ENCODE measurements at places on chromosomes 2 and 18.

DNA sequence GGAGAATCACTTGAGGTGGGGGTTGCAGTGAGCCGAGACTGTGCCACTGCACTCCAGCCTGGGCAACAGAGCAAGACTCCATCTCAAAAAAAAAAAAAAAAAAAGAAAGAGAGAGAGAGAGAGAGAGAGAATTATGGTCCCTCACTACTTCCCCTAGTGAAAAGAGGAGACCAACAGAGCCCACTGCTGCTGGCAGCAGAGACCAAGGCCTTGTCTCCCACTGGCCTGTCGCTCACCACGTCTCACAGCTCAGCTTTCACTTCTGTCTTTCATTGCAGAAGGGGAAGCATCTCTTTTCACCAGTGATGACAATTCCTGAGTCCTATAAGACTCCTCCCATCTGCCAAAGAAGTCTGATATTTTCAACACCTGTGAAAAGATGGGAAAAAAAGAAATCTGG lies 81.3 kb downstream of the CLHC1 start:
- DNase-seq: no peak

DNA sequence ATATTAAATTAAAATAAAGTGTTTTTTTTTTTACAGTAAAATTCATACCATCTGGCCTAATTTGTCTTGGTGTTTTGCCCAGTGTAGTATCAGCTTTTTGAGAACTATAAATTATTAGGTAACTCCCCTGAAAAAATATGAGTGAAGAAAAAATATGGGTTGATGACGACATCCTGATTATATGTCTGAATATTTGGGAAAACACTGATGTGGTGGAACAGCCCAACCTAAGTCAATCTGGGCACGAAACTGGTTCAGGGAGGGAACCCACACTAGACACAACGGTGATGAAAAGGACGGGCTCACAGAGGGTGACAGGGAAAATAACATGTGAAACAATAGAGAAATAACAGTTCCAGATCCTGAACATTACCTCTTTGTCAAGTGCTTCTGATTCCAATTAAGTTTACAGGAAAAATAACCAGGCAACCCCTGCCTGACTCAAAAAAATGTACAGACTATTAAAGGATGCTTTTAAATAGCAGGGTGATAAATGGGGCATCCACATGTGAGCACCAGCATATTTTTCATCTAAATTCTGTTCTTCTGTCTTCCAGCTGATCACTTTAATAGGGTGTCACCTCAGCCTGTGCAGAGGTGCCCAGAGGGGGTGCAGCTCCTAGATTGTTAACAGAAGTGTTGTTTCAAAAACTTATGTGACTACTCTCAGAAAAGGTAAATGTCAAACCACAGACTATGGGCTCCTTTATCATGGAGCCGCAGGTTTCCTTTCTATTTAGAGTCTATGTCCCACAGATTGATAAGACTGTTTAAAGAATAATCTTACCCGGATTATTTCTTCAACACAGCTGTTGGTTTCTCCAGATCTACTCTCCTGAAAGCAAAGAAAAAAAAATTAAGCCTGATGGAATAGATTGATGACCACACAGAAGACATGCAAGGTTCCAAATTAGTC lies 305.4 kb downstream of the AFF3 start:
- DNase-seq: no peak

DNA sequence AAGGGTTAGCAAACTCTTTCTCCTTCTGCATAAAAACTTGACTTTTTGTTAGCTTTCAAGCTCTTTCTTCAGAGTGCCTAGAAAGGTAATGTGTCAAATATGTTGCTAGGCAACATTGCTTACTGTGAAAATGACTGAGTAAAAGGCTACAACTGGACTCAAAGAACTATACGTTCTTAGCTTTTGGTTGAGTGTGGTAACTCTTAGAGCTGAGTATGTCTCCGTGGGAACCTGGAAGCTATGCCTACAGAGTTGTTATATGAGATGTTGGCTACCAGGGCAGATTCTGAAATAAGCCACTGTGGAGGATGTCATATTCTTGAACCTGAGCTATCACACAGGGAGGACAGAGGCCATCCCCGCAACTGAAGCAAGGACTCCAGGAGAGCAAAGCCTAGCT lies 105.5 kb downstream of the ARL6IP6 start:
- no peak for DNase-seq

DNA sequence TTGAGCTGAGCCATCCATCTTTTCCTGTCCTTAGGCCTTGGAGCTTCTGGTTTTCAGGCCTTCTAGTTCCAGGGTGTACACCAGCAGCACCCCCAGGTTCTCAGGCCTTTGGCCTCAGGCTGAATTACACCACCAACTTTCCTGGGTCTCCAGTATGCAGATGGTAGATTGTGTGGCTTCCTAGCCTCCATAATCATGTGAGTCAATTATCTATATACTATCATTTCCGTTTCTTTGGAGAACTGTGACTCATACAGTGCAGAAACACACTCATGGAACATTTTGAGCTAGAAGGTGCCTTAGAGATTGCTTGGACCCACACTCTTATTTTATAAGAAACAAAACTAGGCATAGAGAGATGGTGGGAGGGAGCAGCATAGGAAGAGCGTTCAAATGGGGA lies 167.4 kb downstream of the NCK2 start:
- no peak for DNase-seq

GRCh38 chr18:48780201-48780912 lies 170.4 kb downstream of the SMAD7 start:
- DNase-seq: no peak

DNA sequence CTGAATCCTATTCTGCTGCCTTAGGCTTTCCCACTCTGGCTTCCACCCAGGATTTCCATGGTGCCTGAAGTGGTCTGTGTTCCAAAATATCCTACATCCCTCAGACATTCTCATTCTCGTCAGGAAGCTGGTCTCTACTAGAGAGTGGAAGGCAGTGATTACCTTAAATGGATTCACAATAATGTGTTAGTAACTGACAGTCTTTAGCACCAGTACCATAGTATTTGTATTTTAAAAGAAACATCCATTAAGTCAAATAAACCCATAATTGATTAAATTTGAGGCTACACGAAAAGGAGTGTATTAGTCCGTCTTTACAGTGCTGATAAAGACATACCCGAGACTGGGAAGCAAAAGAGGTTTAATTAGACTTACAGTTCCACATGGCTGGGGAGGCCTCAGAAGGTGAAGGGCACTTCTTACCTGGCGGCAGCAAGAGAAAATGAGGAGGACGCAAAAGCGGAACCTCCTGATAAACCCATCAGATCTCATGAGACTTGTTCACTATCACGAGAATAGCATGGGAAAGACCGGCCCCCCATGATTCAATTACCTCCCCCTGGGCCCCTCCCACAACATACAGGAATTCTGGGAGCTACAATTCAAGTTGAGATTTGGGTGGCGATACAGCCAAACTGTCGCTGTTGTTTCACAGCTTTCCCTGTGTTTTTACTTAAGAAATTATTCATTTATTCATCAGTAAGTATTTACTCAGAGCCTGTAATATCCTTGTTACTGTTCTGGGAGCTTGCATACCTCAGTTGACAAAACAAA lies 306.5 kb downstream of the STK39 start:
- DNase-seq: no peak

DNA sequence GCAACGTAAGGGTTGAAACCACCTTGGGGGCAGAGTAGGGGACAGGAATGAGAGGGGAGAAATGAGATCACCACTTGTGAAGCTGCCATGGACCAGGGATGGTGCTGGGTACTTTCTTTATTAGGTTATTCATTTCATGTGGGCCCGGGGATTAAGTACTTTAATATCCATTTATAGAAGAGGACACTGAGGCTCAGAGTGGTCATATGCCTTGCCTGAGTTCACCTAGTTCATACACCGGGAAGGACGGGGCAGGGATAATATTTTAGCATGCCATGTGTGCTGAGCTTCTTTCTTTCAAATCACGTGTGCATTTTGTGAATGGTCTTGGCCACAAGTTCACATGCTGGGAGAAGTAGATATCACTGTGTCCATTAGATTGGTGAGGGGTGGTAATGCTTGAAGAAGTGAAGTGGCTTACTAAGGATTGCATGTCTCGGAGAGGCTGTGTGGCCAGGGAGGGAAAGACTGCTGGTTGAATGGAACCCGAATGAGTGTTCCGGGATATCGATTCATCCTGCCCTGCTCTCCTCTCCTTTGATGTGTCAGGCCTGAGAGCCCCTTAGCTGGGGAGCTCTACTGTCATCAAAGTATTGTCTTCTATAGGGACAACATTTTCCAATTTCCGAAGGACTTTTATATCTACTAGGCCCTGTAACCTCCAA lies 187.1 kb downstream of the MYCN start:
- DNase-seq: no peak

DNA sequence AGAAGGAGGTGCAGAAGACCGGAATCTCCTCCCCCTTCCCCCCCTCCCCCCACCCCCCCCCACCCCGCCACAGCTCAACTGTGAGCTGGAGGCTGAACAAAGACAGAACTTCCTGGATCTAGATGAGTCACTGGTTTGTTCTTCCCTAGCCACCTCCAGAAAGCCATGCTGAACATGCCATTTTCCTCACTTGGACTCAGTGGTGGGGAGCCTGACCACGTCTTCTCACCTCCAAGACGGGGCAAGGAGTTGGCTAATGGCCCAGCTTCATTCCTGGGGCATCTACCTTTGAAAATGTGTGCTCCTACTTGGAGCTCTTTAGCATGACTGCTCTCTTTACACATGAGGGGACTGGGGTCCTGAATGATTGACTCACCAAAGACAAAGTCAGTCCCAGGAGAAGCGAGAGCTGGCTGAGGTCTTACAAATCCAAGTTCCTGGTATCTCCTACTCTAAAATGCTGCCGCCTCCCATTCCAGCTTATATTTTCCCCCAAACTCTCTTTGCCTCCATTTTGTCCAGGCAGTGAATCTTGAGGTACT lies 22.6 kb upstream of the FZD5 start:
- DNase-seq: no peak

DNA sequence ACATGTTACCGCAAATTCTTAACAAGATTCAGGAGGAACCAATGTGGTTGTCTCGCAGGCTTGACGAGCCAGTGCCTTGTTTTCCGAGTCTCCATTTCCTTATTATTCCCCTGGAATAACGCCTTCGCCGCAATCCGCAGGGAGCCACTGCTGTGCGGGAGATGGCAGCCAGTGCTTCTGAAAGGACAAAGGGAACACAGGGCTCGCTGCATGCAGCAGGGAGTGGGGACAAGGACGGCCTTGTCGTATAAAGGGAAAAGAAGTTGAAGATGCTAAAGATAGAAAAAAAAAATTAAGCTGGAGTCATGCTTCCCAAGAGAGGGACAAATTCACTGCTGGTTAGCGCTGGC lies 221.4 kb downstream of the NDUFA10 start:
- no peak for DNase-seq

DNA sequence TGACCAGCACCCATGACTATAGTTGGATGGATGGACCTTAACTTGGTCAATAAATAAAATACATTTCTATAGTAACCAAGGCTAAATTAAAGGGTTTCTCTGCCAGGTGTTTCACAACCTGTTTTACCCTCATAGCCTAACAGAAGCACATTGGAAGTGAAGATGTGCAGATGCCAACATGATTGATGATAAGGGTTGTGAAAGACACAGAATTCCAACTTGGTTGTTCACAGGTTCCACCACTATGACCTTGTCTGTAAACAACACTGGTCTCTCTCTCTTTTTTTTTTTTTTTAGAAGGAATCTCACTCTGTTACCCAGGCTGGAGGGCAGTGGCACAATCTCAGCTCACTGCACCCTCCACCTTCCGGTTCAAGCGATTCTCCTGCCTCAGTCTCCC lies 37.5 kb upstream of the PTH2R start:
- no peak for DNase-seq

- DNase-seq: no peak
Measured at GRCh38 chr2:178202927-178203326, 8.6 kb downstream of the OSBPL6 start.

GRCh38 chr2:44778671-44779476 lies 162.6 kb upstream of the SIX3 start:
- DNase-seq: no peak

DNA sequence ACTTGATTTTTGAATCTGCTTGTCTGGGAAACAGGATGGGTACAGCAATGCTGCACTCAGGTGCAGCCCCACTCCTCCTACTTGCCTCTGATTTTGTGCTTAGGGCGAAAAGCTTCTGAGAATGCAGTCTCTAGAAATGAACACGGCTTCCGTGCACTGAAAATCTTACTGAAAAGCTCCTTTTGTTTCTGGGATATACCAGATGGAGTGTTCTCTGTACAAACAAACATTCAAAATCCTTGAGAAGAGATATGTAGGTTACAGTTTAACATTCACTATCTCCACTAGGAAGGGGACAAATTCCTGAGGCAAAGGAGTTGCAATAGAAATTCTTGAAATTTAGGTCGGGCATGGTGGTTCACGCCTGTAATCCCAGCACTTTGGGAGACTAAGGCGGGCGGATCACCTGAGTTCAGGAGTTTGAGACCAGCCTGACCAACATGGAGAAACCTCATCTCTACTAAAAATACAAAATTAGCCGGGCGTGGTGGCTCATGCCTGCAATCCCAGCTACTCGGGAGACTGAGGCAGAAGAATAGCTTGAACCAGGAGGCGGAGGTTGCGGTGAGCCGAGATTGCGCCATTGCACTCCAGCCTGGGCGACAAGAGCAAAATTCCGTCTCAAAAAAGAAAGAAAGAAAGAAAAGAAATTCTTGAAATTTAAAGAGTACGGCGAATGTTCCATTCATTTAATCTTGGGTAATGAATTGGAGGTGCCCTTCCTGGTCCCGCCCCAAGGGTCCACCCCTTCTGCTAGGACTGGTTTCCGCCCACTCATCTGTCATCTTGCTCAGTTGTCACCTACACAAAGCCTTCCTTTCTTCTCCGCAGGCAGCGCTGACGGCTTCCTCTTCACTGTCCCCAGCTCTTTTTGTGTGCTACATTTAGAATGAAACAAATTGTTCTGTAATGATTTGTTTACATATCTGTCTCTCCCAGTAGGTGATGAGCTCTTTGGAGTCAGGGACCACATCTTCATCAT lies 92.4 kb downstream of the SOCS6 start:
- no peak for DNase-seq

DNA sequence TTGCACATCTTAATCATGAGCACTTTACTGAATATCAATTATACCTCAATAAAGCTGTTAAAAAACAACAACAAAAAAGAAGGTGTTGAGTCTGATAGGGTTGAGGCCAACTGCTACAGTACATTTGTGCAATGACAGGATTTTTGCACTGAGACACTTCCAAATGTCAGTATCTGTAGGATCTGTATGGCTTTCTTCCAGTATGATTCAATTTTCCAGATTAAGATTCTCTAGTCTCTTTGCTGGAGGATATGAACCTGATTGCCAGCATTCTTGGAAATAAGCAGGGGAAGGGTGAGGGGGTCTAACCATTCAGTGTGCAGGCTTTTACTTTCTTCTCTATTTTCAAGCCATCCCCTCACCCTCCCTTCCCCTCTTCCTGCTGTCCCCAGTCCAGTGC lies 85.1 kb downstream of the SEMA4F start:
- no peak for DNase-seq

DNA sequence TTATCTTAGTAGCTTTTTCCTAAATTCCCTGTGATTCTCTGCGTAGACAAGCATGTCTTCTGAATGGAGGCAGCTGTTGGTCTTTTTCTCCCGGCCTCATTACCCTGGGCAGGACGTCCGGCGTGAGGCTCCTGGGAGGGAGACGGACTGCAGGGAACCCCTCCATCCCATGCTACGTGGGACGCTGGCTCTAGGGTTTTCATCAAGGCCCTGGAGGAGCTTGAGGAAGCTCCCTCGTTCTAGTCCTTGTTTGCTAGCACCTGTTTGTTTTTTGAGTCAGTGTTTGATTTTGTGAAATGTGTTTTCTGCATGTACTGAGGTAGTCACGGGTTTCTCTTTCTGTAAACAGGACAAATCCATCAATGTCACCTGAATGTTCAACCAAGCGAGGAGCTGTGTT lies 99.3 kb upstream of the TMEM18 start:
- no peak for DNase-seq

- DNase-seq: no peak
Measured at GRCh38 chr2:3115301-3116042, 262.1 kb downstream of the EIPR1 start.

- DNase-seq: no peak
Measured at GRCh38 chr2:5977477-5977876, 285.3 kb downstream of the SOX11 start.
